Skin of body (tissue), 3 donors: ENCODE measurements at places on chromosomes 1 and 21. TPM values are rescaled to one million over a fixed set of nuclear protein-coding genes. Genes with fewer than 3 reads are reported as not detected.

GRCh38 chr1:207499573-207499972 lies 3.6 kb downstream of the CR1 start:
- peak; percentile 80 for DNase-seq

DNA sequence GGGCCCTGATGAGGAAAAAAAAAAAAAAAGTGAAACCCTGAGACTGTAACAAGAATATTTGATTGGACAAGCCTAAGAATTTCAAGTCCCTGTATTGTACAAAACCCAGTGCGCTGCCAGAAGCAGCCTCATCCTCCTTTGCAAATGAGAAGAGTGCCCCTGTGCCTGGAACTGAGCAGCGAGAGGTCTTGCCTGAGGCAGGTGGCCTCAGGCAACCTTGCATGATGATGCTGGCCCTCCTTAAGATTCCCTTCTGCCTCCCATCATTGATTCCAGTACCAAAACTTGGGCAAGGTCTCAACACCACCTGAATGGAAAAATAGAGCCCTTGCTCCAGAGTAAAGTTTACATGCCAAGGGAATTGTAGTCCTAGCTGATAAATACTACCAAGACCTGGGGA lies 129.6 kb upstream of the RAB4A start:
- DNase-seq = no peak

CYP4Z1 gene
- 0.39 TPM for total RNA-seq

GRCh38 chr1:154190550-154190949 lies 1.4 kb downstream of the TPM3 start:
- no peak for DNase-seq

DNA sequence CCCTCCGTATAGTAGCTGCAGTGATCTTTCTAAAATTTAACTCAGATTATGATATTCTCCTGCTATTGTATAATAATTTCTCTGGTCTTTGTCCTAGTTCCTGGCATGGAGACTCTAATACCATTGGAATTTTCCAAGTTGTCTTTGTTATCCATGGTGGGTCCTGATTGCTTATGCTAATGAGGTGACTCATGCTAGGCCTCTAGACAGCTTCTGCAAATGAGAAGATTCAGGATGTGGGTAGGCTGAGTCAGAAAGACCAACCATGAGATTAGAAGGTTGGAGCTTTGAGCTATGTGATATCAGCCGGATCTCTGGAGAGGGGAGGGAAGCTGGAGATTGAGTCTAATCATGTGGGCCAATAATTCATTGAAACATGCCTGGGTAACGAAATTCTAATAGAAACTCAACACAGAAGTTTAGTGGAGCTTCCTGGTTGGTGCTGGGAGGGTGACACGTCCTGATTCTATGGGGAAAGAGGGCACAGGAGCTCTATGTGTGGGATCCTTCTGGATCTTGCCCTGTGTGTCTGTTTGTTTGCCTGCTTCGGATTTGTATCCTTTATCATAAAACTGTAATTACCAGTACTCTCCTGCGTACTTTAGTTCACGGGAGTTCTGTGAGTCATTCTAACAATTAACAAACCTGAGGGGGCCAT lies 73.2 kb upstream of the CNIH3 start:
- DNase-seq = no peak

LCE1E gene
- 0.59 TPM for total RNA-seq

DNA sequence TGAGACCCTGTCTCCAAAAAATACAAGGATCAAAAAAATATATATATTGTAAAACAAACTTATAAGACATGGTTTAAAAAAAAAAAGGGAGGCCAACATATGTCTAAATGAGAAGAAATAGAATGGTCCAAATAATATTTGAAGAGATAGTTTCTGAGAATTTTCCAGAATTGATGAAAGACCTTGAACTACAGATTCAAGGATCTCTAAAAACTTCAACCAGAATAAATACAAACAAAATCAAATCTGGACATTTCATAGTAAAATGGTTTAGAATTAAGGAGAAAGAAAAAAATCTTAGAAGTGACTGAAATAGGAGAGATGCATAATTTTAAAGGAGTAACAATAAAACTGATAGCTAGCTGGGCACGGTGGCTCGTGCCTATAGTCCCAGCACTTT lies 45.5 kb upstream of the RCOR3 start:
- DNase-seq = no peak

DNA sequence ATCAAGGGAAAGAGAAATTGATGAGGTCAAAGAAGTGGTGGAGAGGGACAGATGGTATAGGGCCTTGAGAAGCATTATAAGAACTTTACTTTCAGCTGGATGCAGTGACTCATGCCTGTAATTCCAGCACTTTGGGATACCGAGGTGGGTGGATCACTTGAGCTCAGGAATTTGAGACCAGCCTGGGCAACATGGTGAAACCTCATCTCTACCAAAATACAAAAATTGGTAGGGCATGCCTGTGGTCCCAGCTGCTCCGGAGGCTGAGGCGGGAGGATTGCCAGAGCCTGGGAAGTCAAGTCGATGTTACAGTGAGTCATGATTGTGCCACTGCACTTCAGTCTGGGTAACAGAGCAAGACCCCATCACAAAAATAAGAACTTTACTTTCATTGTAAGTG lies 5.7 kb downstream of the TMEM50A start:
- DNase-seq = no peak

WNT4 gene
- 4.2 TPM for total RNA-seq

- DNase-seq = no peak
These were observed 1.1 kb upstream of the TTC39A start for GRCh38 chr1:51331206-51332100.

- DNase-seq = no peak
These were observed 52.8 kb downstream of the ARID4B start for GRCh38 chr1:235275223-235275622.

DNA sequence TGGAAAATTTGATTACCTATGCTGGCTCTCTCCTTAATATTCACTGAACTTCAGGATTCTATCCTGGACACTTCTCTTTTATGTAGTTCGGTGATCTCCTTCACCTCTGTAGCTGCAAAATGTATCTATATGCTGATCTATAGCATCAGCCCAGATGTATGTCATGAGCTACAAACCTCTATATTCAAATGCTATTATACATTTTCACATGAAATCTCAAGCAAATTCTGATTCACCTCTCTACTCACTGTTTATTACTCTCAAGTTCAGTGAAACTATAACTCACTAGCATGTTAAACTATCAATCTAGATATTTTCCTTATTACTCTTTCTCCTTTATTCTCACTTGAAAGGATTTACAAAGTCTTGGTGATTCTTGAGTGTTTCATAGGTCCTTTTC lies 52.2 kb downstream of the PTPRC start:
- no peak for DNase-seq

UBL4B gene
- total RNA-seq = 0.20 TPM
